Dermis microvascular lymphatic vessel endothelial cell (primary cell): ENCODE measurements at places on chromosomes 1 and 21. TPM values are rescaled to one million over a fixed set of nuclear protein-coding genes. Genes with fewer than 3 reads are reported as not detected.

NTMT2 gene
- total RNA-seq = not detected in 2 replicates

C1QB gene
- not detected in 2 replicates for total RNA-seq

TTC39A gene
- total RNA-seq = 3.5 and 6.3 TPM in 2 replicates

TEDDM1 gene
- total RNA-seq = not detected in 2 replicates

MAN1C1 gene
- total RNA-seq = 0.26 and 0.89 TPM in 2 replicates

DNALI1 gene
- total RNA-seq = 0.26 and 0.51 TPM in 2 replicates

TRIM62 gene
- total RNA-seq = 1.7 and 3.2 TPM in 2 replicates

HSF2BP gene
- total RNA-seq = 0.26 and 0.38 TPM in 2 replicates

HCRTR1 gene
- total RNA-seq = 0.77 and 2.8 TPM in 2 replicates

DNTTIP2 gene
- 14.1 and 14.7 TPM in 2 replicates for total RNA-seq

S100A3 gene
- 0.38 and 2.3 TPM in 2 replicates for total RNA-seq

NR5A2 gene
- 2.5 and 4.9 TPM in 2 replicates for total RNA-seq

FGR gene
- total RNA-seq = 0.13 and 0.25 TPM in 2 replicates

PTGFR gene
- 0.13 TPM in 2 replicates for total RNA-seq

RPTN gene
- total RNA-seq = not detected in 2 replicates

LEFTY1 gene
- not detected in 2 replicates for total RNA-seq

LRRIQ3 gene
- total RNA-seq = 0.13 and 0.51 TPM in 2 replicates

AK5 gene
- 13.3 and 39.7 TPM in 2 replicates for total RNA-seq

ATP1A4 gene
- total RNA-seq = not detected in 2 replicates

KCNA3 gene
- total RNA-seq = not detected in 2 replicates

CFHR4 gene
- total RNA-seq = not detected in 2 replicates

PYGO2 gene
- 6.6 and 12.6 TPM in 2 replicates for total RNA-seq

OR2L2 gene
- total RNA-seq = not detected in 2 replicates
